ENCODE measurements at places on chromosomes 7 and 10.

DNA sequence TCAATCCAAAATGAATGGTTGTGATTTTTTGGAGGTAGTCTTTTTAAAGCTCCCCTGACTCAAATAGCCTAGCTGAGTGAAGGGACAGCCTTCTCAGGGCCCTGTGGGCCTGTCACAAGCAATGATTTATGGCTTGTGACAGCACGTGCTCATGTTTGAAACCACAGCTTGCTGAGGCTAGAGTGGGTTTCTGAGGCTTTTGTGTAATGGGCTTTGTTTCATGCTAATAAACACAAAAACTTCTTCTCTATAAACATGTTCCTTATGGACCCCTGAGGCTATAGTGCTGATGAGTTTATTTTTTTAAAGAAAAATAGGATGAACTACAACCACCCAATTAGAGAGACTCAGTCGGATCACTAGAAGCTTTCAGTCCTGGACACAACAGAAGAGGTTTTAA is 36.1 kb upstream of the BET1 start:
- DNase-seq = no peak

DNA sequence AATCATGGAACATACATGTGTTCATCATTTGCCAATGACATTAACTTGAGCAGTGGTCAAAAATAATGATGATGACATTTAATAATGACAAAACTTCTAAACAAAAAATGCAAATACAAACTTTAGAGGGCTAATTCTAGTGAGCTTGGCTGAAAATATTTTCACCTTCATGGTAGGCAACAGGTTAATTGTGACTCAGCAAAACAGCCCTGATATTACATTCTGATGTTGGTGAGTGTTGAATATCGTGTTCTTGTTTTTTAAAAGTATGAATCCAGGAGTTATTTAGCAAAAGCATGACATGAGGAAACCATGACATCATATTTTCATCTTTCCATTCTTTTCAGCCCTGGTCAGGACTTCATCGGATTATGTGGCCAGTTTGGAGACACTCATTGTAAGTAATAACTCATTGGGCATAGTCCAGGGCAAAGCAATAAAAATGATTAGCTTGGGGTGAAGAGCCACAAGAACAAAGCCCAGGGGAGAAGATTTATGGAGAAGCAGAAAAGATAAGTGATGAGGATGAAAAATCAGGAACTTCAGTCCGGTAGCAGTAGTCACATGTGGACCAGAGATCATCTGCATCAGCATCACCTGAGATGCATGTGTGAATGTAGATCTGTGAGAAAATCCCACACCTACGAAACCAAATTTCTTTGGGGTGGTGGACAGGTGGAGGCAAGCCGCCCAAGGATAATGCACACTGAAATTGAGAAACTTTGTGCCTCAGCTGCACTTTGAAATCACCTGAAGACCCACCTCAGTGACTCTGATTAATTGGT is 46.8 kb upstream of the PRKAR2B start:
- no peak for DNase-seq

DNA sequence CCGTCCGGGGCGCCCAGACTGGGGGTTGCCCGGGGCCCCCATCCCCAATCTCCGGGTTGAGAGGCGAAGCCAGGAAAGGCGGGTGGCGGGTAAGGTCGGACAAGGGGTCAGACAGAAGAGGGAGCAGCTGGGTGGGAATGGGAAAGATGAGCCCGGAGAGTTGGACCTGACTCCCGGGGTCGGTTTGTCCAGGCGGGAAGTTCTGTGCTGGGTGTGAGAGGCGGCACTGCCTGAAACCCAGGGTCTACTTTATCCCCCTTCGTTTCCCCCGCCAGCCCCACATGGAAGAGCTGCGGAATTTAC is 675 bp downstream of the SLC4A2 start:
- DNase-seq = no peak

DNA sequence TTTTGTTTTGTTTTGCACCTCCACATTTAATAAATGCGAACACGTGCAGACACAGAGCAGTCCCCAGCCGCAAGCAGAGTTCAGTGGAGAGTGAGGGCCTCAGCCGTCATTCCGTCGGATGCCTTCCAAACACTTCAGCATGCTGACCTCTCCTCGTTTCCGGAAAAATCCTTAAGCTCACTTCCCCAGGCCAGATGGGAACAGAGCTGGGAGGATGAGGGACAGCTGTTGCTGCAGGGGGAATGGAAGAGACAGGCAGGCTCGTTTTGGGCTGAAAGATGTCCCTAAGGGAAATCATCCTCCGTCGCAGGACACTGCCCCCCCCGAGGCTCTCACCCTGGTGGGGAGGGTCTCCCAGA is 17.2 kb upstream of the FGFR2 start:
- DNase-seq = no peak

DNA sequence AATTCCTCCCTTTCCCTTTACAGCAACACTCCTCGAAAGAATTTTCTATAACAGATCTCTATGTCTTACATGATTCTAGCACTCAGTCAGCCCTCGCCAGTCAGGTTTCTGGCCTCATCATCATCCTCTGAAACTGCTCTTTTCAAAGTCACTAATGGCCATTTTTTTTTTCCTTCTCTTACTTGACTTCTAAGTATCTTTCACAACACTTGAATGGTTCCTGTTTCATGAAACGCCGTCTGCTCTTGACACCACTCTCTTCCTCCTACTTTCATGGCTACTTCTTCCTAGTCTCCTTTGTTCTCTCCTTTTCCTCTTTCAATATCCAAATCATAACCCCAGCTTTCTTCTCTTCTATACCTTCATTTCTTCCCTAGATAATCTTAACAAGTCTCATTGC is 100.5 kb upstream of the NRP1 start:
- no peak for DNase-seq

DNA sequence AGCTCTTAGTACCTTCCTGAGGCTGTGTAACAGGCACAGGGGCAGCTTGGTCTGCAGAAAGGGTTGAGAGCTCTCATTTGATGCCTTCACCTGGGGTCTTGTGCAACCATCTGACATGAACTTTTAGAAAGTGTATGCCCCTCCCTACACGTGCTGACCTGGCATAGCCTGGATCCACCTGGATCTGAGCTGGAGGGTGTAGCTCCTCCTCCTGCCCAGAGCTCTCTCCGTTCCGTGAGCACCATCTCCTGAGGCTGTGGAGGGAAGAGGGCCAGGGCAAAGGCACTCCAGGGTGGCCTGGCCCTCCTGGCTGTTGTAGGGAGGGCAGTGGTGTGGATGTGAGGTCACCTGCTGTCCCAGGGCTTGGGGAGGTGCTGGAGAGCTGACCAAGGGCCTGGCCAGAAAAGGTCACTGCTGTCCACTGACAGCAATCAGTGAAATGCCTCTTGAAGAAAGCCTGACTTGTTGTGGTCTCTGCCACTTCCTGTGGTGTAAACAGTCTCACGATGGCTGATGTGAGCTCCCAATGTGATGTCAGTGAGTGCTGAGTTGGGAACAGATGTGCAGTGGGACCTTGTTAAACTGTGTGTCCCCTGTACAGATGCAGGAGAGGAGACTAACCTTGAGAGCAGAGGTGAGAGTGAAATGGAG is 23.0 kb downstream of the AMZ1 start:
- DNase-seq = no peak

GRCh38 chr10:116614796-116615195 is 6.0 kb upstream of the PNLIPRP2 start:
- no peak for DNase-seq

DNA sequence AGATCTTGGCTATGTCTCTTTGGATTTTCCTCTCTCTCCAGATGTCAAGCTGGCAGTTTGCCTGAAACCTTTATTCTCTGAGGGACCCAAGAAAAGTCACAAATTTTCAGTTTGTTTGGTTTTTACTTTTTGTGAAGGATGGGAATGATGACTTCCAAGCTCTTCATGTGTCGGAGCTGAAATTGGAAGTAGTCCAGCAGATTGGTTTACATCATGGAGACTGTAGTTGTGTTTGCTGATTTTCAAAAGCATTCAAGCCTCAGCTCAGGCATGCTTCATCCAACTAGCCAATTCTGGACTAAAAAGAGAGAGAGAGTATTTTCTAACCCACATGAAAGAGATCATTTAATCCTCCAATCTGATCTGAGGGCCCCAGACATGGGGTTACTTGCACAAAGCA is 326.2 kb upstream of the AUTS2 start:
- DNase-seq = no peak

DNA sequence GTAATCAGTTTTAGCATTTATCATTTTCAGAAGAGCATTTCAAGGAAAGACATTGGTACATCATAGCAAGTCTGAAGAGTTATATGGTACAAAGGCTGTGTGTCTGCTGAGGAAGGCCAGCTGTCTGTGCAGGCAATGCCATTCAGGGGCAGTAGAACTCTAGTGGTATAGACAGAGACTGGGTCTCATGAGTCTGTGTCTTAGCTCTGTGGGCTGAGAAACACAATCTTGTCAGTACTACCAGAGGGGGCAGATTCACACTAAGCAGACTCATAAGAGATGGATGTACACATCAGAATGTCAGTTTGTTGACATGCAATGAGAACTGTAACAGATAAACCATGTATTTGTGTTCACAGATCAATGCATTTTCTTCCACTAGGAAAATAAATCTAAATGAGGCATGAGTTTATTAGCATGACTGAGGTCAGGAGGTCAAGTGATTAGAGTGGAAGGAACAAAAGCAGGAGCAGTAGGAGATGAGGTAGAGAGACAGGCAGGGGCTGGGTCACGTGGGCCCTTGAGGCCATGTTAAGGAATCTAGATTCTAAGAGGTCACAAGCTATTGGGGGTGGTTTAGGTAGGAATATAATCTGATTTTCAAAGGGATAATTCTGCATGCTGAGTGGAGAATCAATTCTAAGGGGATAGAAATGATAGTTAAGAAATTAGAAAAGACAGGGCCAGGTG is 7.5 kb upstream of the GGCT start:
- no peak for DNase-seq

GRCh38 chr7:15495170-15495569 is 66.6 kb downstream of the AGMO start:
- DNase-seq = no peak

GRCh38 chr7:4207011-4207410 is 475.1 kb upstream of the FOXK1 start:
- DNase-seq = no peak

DNA sequence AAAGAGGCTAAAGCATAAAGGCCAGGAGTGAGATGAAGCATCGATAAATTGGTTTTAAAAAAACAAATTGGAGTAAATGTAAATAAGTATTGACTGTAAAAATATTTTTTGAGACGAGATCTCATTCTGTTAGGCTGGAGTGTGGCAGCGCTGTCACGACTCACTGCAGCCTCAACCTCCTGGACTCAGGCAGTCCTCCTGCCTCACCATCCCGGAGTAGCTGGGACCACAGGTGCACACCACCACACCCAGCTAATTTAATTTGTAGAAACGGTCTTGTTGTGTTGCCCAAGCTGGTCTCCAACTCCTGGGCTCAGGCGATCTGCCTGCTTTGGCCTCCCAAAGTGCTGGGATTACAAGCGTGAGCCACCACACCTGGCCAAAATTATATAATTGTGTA is 17.8 kb downstream of the HNRNPA2B1 start:
- DNase-seq = no peak

DNA sequence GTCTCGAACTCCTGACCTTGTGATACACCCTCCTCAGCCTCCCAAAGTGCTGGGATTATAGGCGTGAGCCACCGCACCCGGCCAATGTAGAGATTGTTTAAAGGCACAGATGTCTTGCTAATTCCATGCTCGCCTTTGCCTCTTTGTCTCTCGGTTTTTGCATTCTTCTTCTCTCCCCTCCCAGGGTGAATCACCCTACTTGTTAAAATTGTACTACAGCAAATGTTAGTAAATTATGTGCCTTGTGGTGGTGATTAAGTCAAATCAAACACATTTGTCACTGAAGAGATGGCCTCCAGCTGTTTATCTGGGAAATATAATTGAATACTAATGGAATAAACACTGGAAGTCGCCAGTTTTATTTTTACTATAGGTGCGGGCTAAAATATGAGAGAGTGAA is 384.4 kb upstream of the AUTS2 start:
- no peak for DNase-seq

DNA sequence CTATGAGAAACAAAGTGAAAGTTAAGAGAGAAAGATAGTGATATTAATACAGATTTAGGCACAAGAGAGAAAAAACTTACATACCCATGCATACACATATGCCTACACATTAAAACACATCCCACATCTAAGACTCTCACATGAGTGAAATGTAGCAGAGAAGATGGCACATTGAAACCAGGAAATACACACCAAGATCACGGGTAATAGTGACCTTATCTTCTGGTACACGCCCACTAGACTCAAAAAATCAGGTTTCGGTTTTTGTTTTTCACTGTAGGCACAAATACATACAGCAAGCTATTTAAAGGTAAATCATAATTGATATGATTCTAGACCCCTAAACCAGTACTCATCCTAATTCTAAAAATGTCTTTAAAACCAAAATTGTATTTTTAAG is 225.2 kb upstream of the TAC1 start:
- no peak for DNase-seq

All from D341Med (cell line).